Fibroblast of villous mesenchyme (primary cell): ENCODE measurements at places on chromosomes 2 and 18.
A peak's percentile ranks its signal among the peaks of the same experiment; 100 is the strongest.

GRCh38 chr18:12767580-12768155 lies 64.8 kb downstream of the PSMG2 start:
- no peak for DNase-seq

GRCh38 chr2:225766431-225766830 lies 366.9 kb downstream of the NYAP2 start:
- DNase-seq: no peak

DNA sequence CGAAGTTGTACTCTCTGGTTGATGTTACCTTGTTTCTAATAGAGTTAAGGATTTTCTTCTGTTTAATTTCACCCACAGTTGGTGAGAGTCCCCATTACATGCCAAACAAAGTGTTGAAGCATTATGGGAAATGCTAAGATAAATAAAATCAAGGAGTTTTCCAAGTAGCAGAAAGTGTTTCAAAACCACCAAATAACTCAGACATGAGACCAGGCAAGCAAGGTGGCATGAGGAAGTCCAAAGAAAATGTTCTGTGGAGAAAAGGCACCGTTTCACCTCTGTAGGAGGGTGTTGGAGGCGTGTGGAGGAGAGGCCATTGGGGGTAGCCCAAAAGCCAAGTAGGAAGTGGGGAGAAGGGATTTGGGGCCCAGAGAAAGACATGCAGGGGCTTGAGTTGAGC lies 8.7 kb downstream of the CFAP221 start:
- DNase-seq: no peak

- DNase-seq: peak; percentile 97
Observed at GRCh38 chr2:201116959-201117734, 1.2 kb downstream of the CFLAR start.

GRCh38 chr2:19408592-19408991 lies 50.2 kb upstream of the OSR1 start:
- no peak for DNase-seq

DNA sequence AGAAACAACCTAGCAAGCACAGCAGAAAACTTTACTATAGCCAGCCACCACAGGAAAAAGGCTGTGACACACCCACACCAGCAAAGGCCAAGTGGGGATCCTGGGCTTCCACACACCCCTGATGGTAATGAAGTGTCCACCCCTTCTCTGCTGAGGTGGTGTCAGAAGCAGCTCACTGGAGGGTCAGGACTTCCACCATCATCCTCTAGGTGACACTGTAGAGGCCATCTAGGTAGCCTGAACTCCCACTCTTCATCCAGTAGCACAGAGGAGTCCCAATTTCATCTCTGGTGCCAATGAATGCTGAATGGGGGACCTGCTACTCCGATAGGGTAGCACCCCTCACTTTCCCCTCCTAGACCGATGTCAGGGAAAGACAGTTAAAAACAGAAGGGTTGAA lies 1544.4 kb downstream of the LRP1B start:
- no peak for DNase-seq

GRCh38 chr2:233033672-233034071 lies 1.2 kb downstream of the NEU2 start:
- no peak for DNase-seq

- DNase-seq: no peak
Observed at GRCh38 chr18:51164761-51165281, 32.7 kb downstream of the MEX3C start.

DNA sequence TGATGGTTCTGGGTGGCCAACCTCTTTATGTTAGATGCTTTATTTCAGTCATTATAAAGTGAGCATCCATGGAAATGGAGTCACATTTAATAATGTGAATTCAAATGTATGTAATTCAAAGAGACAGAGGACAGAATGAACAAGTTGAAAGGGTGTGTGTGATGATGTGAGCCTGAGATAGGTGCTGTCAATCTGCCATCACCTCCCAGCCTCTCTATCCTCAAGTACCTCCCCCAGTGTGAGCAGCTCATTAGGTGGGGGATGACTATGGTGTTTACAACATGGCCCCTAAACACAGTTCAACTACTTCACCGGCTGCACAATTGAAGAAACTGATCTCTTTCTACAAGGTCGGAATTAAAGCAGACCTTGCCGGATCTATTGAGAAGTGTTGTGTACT lies 74.7 kb upstream of the IGFBP5 start:
- DNase-seq: no peak

GRCh38 chr2:241017228-241017940 lies 19.0 kb downstream of the SNED1 start:
- DNase-seq: no peak

GRCh38 chr2:226413498-226414130 lies 386.0 kb downstream of the IRS1 start:
- DNase-seq: no peak

DNA sequence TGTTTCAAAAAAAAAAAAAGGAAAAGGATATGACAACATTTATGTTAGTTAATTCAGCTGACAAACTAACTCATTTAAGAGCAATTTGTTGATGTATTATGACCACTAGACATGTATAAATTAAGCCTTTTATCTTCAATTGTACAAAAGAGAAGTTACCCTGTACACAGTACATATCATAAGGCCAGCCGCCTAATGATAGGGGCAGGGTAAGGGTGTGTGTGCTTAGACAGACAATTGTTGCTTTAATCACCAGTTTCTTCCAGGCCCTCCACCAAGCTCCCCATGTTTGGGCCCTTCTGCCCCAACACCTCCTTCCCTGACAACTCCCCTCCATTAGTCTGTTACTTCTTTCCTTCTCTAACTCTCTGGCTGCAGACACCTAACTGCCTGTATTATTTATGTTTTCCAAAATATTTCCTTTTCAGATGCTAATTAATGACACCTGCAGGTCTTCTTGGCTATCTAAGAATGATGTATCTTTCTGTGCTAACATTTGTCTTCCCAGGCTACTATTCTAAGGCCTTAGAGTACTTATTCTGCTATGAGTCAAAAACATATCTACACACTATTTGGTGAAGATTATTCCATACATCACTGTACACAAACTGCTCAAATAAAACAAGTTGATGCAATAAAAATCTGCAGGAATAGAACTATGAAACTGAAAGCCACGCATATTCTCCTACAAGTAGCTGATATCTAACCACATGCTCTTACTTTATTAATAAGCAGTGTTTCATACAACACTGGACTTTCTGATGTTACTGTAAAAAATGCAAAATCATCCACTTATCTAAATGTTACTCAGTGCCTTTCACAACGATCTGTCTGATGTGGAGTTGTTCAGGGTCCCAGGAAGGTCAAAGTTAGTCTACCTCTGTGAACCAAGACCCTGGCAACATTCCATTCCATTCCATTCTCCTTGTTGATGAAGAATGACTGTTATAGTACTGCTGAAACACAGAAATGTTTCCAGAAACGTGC lies 26.4 kb downstream of the TMEM131 start:
- DNase-seq: peak; percentile 42

GRCh38 chr2:160221391-160222276 lies 21.6 kb upstream of the ITGB6 start:
- DNase-seq: peak; percentile 88

GRCh38 chr2:231781798-231782726 lies 980 bp upstream of the PDE6D start:
- DNase-seq: peak; percentile 68

- peak; percentile 81 for DNase-seq
Observed at GRCh38 chr2:233974530-233975071, 57.4 kb downstream of the TRPM8 start.

- no peak for DNase-seq
Observed at GRCh38 chr2:235768606-235769005, 274.8 kb downstream of the AGAP1 start.

- peak; percentile 82 for DNase-seq
Observed at GRCh38 chr18:51077217-51077616, 47.2 kb downstream of the SMAD4 start.

GRCh38 chr2:104818264-104818663 lies 35.7 kb upstream of the POU3F3 start:
- no peak for DNase-seq

DNA sequence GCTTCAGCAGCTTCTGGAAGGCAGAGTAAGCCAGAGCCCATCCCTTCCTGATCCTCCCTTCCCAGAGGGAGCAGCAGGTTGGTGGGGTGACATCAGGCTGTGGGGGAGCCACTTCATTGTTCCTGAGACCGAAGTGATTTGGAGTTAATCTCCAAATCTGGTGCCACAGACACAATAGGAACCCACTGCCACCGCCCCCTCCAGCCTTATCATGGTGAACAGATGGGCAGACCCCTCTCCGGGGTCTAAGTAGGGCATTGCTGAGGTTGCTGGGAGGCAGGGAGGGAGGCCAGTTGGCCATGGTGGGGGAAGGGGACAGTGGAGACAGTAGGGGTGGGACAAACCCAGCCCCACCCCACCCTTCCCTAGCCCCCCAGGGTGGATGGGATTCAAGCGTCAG lies 25.6 kb upstream of the SLC35F6 start:
- no peak for DNase-seq

DNA sequence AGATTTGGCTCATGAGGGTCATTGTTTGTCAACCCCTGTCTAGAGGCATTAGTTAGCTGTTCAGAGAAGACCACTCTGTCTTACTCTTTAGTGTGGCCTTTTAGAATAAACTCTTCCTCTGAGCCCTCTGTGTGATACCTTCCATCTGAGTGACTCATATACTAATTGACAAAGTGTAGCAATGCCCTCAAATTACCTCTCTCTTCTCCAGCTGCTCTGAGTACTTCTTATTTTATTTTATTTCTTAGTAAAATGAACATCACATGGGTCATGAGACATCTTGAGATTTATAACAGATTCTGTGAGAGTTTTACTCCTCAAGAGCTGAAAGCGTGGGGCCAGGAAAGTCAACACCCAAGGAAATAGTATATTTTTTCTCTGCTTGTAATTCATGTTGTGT lies 67.4 kb downstream of the KCTD18 start:
- peak; percentile 77 for DNase-seq

- DNase-seq: peak; percentile 26
Observed at GRCh38 chr2:154402213-154402612, 296.3 kb upstream of the KCNJ3 start.

DNA sequence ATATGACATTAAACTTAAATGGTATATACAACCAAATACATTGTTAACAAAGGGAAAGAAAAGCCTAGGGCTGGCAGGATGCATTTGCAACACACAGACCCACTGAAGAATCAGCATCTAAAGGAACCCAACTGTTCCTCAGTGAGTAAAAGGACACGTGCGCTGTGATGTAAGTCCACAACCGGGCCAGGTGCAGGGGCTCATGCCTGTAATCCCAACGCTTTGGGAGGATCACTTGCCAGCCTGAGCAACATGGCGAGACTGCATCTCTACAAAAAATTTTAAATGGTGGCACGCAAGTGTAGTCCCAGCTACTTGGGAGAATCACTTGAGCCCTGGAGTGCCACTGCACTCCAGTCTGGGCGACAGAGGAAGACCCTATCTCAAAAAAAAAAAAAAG lies 3.9 kb downstream of the DTNB start:
- DNase-seq: no peak

- DNase-seq: no peak
Observed at GRCh38 chr2:199310771-199311585, 146.8 kb downstream of the SATB2 start.

GRCh38 chr2:236516708-236517107 lies 52.9 kb upstream of the ACKR3 start:
- no peak for DNase-seq

DNA sequence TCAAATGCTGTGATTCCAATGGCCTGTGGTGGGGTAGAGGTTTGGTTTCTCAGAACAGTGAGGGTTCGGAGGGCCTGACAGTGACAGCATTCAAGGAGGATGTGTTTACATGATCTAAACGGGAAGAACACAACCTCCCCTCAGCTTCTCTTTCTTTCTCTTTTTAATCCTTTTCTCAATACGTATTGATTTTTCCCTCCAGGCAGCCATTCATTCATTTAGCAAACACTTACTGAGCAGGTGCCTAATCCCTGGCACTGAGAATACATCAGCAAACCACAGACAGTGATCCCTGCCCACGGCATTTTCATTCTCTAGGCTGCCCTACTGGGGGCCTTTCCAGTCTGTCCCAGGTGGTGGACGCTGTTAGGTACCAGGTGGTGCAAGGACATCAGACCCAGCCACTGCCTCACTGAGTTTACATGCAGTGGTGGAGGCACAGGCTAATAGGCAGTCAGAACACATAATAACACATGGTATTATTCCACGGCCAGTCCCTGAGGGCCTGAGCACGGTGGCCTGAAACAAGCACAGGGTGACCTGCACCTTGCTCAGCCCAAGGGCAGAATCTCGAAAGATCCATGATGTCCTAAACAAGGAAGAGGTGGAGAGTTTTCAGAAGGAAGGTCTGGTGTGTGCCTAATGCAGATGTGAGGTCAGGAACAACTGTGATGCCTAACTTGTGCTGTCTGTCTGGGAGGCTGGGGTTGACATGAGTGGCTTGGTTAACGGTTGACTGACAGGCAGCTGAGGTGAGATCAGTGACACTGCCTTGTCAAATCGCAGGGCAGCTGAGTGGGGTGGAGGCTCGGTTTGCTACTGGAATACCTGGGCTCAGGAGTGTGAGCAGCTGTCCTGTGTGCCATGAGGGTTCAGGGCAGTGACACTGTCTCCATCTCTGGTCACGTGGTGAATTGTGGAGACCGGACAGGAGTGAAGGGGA lies 785.5 kb upstream of the HS6ST1 start:
- DNase-seq: no peak

DNA sequence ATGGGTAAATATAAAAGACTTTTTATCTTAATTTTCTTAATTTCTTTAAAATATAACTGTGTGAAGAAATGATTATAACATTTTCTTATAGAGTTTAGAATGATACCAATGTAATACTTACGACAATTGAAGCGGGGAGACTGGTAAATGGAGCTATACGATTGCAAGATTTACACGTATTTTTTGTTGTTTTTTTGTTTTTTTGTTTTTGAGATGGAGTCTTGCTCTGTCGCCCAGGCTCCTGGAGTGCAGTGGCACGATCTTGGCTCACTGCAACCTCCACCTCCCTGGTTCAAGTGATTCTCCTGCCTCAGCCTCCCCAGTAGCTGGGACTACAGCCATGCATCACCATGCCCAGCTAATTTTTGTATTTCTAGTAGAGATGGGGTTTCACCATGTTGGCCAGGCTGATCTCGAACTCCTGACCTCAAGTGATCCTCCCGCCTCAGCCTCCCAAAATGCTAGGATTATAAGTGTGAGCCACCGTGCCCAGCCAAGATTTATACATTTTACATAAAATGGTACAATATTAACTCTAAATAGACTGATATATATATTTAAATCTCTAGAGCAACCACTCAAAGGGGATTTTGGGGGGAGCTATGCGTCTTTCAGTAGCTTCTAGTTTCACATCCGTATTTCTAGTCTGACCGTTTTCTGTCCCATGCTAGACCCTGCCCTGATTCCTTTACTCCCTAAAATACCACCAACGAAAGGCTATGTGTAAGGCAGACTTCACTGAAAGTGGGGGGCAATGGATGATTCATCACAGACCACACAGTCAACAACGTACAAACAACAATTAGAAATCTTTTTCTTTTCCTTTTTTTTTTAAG lies 28.2 kb upstream of the ATG16L1 start:
- no peak for DNase-seq

DNA sequence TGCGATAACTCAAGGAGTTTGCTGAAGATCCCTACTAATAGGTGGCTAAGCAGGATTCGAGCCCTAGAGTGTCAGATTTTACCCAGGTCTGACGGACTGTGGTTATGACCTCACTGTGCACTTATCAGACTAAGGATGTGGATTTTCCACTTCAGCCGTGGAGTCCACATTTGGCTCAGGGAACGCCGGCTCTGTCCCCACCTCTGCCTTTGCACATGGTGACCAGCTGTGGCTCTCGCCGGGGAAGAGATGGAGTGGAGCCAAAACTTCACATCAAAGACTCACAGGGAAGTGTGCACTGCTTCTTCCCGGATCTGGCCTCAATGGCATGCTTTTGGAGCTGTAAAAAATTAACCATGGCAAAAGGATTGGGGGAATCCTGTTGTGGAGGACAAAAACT lies 249.3 kb upstream of the APCDD1 start:
- peak; percentile 49 for DNase-seq
